ENCODE measurements at places on chromosomes 7 and 10. TPM values are rescaled to one million over a fixed set of nuclear protein-coding genes. Genes with fewer than 3 reads are reported as not detected.

DNA sequence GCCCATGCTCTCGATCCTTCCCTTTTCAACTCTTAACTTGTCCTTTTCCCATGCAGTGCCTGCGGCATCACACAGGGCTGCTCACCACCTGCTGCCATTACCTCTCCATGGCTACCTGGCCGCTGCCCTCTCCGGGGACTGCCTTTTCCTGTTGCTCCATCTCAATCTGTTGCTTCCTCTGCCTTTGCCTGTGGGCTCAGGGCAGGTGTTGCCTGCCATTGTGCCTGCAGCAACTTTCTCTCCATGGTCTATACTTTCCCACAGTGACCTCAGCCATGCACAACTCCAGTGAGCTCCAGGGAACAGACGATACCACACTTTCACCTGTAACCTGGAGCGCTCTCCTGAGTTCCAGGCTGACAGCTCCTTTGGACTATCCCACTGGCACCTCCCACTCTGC is 3.2 kb downstream of the DNAJB12 start:
- no peak for DNase-seq

The ASAH2 gene
- 2.5 TPM for total RNA-seq

- no peak for DNase-seq
These were observed 11.7 kb downstream of the TLL2 start for GRCh38 chr10:96501985-96502384.

The ACBD7 gene
- total RNA-seq: not detected

- DNase-seq: peak; percentile 74
These were observed 19.9 kb downstream of the TCAF1 start for GRCh38 chr7:143882020-143882603.

- DNase-seq: no peak
These were observed 21.6 kb downstream of the JCAD start for GRCh38 chr10:30037620-30038336.

DNA sequence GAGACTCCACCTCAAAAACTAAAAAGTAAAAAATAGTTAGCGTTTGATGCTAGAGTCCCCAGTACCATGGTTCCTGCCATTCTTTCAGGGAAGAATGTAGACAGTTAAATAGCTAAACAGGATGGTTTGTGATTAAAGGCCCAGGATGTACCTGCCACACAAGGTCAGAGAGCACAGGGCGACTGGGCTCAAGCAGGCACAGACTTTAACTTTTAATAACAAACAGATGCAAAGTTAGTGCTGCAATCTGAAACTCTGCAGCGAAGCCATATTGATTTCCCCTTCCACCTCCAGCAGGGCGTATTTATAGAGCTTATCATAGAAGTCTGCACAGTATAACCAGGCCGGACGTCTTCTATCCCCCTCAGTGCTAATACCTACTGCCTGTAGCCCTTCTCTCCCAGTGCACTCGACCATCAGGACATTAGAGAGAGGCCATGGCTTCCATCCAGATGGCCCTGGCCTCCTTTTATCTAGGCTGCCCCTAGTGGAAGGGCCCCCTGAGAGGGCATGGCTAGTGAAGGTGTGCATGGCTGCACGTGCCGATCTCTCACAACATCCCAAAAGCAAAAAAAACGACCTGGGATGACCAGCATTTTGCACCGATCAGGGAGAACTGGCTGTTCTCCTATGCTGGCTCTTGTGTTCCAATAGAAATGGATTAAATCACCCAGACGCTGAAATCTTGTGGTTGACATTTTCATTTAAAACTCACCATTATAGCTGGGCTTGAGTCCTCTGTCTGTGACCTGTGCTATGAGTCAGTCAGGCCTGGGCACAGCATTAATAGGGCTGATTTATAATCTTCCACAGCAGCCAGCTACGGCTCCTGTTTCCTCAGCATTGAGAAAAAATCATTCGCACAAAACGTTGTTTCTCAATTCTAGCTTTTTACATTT is 7.6 kb upstream of the BAG3 start:
- no peak for DNase-seq

DNA sequence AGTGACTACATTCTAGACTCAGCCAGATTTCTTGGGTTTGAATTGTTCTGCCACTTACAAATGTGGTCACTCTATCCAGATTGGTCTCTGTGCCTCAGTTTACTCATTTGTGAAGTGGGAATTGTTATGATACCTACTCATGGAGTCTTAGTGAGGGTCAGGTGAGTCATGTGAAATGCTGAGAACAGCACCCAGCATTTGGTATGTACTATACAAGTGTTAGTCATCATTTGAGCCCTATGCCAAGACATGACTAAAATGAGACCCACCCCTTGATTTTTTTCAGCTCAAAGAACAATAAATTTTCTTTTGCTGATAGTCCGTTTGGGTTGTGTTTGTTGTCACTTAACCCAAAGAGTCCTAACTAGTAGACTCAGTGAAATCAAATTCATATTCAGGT is 92.8 kb downstream of the CHN2 start:
- no peak for DNase-seq

- DNase-seq: peak; percentile 84
These were observed 19.7 kb downstream of the CLRN3 start for GRCh38 chr10:127872871-127873600.

DNA sequence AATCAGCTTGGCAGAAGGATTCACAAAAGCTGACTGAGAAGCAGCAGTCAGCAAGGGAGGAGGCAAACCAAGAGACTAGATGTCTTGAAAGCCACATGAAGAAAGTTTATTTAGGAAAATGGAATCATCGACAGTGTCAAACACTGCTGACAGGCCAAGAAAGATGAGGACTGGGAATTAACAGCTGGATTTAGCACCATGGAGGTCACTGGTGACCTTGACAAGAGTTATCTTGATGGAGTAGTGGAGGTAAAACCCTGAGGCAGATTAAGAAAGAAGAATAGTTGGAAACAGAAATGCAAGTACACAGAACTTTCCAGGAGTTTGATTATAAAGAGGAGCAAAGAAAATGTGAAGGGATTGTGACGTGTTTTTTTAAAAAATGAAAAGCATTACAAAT is 51.5 kb downstream of the LMBR1 start:
- no peak for DNase-seq

DNA sequence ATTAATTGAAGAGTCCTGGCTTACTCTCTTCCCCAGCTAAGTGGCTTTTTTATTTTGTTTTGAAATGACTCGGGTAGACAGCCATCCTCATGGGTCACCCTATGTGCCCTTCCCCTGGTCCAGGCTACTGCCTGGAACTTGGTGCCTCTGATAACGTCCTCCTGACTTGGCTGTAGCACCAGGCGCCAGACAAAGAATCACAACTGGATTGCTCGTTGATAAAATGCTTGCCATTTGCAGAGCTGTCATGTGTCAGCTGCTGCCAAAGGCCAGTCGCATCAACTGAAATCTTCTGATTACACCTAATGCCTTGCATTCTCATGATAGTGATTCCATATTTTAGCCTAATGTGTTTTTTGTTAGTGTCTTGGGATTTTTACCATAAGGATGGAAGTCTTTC is 27.4 kb upstream of the ABLIM1 start:
- peak; percentile 66 for DNase-seq

The PROSER2 gene
- total RNA-seq: 38.3 TPM

DNA sequence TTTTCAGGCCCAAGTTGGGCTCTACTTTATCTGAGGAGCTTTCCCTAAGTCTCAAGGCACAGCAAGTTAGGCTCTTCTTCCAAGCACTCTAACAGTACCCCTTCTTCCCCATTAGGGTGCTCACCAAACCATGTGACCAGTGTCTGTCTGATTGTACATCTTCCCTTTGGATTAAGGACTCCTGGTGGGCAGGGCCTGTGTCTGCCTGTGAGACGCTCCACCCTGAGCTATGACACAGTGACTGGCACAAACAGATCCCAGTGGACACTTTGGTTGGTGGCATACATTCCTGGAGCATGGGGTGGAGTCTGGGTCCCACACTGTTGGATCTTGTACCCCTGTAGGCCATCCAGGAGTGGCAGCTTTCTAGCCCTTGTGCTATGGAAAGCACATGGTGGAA is 23.8 kb downstream of the PLPP4 start:
- DNase-seq: peak; percentile 24

- no peak for DNase-seq
These were observed 520.2 kb upstream of the ZWINT start for GRCh38 chr10:56881218-56881617.

The GCK gene
- 1.7 TPM for total RNA-seq

DNA sequence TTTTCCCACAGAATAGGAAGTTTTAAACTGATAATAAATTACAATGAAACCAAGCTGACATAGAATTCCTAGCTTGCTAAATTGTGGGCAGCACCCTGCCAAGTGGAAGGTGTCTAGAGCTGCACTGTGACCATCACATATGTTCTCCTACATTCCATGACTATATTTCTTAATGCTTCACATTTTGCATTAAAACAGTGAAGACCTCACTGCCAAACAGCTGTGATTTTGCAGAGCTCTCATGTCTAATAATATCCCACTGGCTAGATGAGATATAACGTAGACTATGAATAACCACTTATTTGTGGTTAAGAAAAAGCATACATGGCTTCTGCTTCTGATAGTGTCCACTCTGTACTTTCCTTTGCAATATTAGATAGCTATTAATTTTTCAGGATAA is 228.3 kb upstream of the TEX47 start:
- DNase-seq: no peak

DNA sequence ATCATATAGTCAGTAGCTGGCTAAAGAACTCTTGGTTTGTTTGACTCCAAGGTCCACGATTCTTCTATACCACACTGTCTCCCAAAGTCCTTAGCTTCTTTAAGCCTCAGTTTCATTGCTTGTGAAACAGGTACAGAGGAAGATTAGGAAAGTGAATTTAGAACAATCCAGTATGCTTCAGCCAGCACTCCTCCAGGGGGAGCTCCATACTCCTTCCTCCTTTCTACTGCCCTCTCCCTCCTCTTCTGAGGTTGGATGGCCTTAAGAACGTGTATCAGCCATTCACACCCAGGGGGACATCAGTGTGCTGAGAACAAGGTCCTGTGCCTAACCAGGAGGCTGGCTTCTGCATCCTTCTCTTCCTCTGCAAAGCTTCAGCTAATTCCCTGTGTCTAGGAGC is 54.8 kb upstream of the CALD1 start:
- no peak for DNase-seq

- DNase-seq: no peak
These were observed 56.6 kb downstream of the MPLKIP start for GRCh38 chr7:40077849-40078248.

The CALML3 gene
- not detected for total RNA-seq

The ZNF365 gene
- total RNA-seq: not detected

DNA sequence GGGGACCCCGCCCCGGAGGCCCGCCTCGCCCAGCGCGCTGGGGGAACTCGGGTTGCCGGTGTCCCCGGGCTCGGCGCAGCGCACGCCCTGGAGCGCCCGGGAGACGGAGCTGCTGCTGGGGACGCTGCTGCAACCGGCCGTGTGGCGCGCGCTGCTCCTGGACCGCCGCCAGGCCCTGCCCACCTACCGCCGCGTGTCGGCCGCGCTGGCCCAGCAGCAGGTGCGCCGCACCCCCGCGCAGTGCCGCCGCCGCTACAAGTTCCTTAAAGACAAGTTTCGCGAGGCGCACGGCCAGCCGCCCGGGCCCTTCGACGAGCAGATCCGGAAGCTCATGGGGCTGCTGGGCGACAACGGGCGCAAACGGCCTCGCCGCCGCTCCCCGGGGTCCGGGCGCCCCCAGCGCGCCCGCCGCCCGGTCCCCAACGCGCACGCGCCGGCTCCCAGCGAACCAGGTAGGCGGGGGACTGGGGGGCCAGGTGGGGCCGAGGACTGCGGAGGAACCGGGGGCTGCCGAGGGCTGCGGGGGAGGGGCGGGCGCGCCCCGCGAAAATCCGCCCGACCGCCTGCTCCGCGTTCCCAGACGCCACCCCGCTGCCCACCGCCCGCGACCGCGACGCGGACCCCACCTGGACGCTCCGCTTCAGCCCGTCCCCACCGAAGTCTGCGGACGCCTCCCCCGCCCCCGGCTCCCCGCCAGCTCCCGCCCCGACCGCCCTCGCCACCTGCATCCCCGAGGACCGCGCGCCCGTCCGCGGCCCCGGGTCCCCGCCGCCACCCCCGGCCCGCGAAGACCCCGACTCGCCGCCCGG is 574 bp downstream of the UTF1 start:
- DNase-seq: no peak

The TMEM184A gene
- total RNA-seq: 44.6 TPM

DNA sequence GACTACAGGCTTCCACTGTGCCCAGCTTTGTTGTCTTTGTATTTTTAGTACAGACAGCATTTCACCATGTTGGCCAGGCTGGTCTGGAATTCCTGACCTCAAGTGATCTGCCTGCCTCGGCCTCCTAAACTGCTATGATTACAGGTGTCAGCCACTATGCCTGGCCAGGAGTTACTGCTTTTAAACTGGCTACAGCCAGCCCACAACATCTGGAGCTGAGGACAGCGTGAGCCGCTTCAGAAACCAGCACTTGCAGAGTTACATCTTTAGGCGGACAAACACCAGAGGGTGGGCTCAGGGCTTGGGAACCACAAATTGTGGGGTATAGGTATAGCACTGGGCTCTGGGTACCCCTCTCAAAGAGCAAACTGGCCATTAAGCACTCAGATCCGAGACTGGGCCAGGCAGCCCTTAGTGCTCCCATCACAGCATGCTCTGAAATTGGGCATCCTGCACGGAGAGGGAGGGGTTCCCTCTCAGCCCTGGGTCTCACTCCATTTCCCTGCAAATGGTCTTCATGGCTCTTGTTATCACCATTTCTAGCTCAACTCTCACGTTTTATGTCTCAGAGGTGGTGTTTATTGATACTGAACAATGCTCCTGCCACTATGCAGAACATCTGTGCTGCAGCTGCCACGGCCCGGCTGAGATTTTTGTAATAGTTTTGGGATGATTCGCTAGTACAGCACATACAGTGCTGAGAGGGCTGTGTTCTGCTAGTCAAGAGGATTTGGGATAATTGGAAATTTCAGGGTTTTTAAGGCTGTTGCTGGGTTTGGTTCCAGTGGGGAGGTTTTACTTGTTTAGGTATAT is 146.4 kb upstream of the LYZL2 start:
- DNase-seq: no peak

DNA sequence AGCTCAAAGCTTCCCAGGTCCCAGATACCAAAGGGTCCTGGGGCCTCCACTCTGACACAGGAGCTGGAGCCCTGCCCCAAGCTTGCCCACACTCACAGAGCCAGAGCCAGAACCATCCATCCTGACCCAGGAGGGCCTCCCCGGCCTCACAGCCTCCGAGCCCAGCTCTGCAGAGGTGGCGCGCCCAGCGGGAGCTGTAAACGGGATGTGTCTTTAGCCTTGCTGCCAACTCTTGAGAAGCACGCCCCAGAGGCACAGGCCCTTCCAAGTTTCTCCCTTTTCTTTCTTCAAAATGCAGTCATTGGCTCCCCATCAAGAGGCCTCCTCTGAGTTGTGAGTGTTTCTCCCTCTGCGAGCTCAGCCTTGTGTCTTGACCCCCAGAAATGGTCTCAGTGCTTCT is 75.0 kb downstream of the PDGFA start:
- no peak for DNase-seq
